T-cell (primary cell): ENCODE measurements at places on chromosomes 1 and 21.

- DNase-seq = no peak
- peak within 1 kb of the TSS; percentile 33 for H3K4me3 ChIP-seq
- no peak within 1 kb of the TSS for H3K27ac ChIP-seq
- H3K27me3 ChIP-seq = peaks cover 56% of the 10 kb centered on the region
- H3K36me3 ChIP-seq = no peaks in the 10 kb centered on the region
- peaks cover 71% of the 10 kb centered on the region for H3K4me1 ChIP-seq
Observed at GRCh38 chr1:155078469-155079209, at the start of gene EFNA3. EFNA3 (plus strand) TSS chr1:155078837; CDS start chr1:155078942, 105 bp downstream.

DNA sequence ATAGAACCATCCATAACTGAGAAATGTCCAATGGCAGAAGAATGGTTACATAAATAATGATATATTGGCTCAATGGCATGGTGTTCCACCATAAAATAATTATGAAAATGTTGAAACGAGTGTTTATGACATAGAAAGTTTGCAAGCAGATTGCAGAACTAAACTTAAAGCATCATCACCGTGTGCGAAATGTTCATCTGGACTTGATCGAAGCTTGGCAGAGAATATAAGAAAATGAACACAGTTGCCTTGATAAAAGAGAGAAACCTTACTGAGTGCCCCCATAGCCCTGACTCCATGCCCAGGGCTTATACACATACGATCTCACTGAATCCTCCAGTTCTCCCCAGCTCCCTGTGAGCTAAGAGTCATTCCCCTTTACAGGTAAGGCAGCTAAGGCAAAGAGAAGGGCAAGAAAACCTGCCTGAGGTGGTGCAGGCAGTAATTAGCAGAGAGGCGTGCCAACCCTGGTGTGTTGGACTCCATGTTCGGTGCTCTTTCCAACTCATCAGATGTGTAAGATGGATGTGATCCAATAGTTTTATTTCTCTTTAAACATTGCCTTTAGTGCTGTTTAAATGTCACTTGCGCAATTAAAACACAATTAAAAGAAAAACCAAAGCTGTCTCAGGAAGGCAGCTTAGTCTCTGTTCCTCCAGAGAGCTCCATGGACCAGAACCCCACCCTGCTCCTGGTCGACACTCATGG lies 21.8 kb upstream of the SPOCD1 start:
- no peak for DNase-seq
- H3K4me3 ChIP-seq = no peak overlapping the region
- no peak overlapping the region for H3K27ac ChIP-seq
- peaks cover under 1% of the 10 kb centered on the region for H3K4me1 ChIP-seq
- H3K36me3 ChIP-seq = no peaks in the 10 kb centered on the region

DNA sequence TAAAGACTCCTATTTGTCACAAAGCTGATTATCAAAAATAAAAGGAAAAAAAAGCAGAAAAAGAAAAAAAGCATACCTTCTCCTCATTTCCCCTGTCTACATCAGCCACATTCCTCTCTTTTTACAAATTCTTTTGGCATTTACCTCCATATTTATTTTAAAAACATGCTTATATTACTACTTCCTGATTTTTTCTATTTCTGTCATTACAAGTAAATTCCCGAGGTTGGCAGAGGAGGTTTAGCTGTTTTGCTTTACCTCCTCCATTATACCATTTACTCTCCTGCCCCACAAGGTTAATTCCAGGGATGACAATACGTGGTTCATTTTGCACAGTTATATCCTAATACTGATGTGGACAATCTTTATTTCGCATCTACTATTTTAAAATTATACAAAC lies 26.3 kb upstream of the CD34 start:
- DNase-seq = no peak
- no peak overlapping the region for H3K4me3 ChIP-seq
- no peaks in the 10 kb centered on the region for H3K4me1 ChIP-seq

DNA sequence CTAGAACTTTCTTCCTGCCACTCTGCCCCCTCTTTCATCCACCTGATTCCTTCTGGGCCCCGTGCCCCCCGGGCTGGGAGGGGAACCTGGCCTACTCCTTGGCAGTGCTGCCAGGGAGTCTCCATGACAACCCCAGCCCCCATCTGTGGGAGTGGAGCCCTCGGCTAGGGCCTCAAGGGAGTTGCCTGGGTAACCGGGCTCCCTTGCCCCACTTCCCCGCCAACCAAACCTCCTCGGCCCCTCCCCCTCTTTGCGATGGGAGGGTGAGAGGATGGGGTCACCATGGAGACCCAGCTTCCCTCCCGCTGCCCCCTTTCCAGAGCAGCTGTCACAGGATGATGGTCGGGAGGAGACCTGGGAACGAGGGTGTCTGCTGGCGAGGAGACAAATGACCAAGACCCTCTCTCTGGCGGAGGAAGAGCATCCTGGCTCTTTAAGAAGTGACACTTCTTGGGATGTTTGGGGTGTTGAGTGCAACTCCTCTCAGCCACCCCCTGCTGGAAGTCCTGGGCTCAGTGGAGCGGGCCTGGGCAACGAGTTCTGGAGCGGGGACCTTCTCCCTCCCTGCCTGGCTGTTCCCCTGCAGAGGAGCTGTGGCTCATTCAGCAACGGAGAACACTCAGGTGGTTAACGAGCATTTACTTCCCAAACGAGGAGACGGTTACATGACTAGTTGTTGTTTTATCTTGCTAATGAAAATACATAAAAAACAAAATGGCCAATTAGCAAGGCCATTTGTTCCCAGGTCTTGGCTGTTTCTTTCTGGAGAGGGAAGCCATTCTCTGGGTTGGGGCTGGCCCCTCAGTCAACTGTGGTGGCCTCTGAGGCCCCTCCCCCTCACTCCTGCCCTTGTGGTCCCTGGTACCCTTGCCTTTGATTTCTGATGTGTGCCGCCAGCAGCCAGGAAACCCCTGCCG lies 82.8 kb downstream of the UBIAD1 start:
- no peaks in the 10 kb centered on the region for H3K36me3 ChIP-seq
- no peak for DNase-seq
- H3K4me1 ChIP-seq = peaks cover 17% of the 10 kb centered on the region
- H3K4me3 ChIP-seq = no peak overlapping the region

GRCh38 chr1:17525996-17526686 lies 13.4 kb upstream of the ARHGEF10L start:
- H3K4me1 ChIP-seq = no peaks in the 10 kb centered on the region
- no peak for DNase-seq
- no peak overlapping the region for H3K27ac ChIP-seq
- H3K36me3 ChIP-seq = no peaks in the 10 kb centered on the region

GRCh38 chr1:201675143-201675542 lies 136.2 kb downstream of the NAV1 start:
- no peak for DNase-seq
- no peaks in the 10 kb centered on the region for H3K36me3 ChIP-seq
- no peaks in the 10 kb centered on the region for H3K27me3 ChIP-seq

DNA sequence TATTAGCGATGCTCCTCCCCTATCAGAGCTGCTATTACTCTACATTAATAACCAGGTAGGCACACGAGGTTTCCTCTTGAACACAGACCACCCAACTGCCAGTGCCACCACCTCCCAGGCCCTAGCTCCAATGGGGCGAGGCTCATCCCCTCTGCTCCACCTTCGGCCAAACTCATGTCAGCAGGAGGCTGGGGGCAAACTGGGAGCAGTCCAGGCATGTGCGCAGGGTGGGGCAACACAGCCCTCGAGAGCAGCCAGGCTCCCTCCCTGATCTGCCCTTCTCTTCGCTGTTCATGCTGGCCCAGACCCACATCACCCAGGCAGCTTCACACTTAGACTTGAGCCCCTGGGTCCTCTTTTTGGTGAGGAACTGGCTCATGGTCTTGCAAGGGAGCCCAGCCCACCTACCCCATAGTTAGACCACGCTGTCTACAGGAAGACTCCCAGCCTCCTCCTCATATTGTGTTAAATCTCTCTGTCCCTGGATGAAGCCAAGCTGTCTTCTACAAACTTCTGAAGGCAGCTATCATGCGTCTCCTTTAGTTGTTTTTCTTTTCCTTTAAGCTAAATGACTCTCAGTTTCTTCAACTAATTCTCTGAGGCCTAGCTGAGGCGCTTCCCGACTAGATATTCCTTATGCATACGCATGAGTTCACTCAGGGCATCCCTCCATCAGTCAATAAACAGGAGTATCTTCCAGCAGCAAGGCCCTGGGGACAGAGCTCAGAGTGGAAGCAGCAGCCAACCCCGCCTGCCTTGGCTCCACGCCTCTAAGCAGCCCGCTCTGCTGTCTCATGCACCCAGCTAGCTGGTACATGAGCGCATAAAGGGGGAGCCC lies 12.0 kb downstream of the TMEM9 start:
- H3K4me1 ChIP-seq = no peaks in the 10 kb centered on the region
- H3K27me3 ChIP-seq = no peaks in the 10 kb centered on the region
- peaks cover 62% of the 10 kb centered on the region for H3K36me3 ChIP-seq
- no peak overlapping the region for H3K27ac ChIP-seq
- no peak overlapping the region for H3K4me3 ChIP-seq
- no peak for DNase-seq
